ENCODE measurements at places on chromosomes 7 and 10.

- DNase-seq: no peak
These were observed 193.7 kb downstream of the PTPN20 start for GRCh38 chr10:47104786-47105385.

- DNase-seq: peak; percentile 27
These were observed 20.9 kb downstream of the CD36 start for GRCh38 chr7:80659120-80660055.

- no peak for DNase-seq
These were observed 20.8 kb downstream of the VWA2 start for GRCh38 chr10:114259824-114260223.

- no peak for DNase-seq
These were observed 268.9 kb upstream of the SEMA3C start for GRCh38 chr7:81187753-81188152.

DNA sequence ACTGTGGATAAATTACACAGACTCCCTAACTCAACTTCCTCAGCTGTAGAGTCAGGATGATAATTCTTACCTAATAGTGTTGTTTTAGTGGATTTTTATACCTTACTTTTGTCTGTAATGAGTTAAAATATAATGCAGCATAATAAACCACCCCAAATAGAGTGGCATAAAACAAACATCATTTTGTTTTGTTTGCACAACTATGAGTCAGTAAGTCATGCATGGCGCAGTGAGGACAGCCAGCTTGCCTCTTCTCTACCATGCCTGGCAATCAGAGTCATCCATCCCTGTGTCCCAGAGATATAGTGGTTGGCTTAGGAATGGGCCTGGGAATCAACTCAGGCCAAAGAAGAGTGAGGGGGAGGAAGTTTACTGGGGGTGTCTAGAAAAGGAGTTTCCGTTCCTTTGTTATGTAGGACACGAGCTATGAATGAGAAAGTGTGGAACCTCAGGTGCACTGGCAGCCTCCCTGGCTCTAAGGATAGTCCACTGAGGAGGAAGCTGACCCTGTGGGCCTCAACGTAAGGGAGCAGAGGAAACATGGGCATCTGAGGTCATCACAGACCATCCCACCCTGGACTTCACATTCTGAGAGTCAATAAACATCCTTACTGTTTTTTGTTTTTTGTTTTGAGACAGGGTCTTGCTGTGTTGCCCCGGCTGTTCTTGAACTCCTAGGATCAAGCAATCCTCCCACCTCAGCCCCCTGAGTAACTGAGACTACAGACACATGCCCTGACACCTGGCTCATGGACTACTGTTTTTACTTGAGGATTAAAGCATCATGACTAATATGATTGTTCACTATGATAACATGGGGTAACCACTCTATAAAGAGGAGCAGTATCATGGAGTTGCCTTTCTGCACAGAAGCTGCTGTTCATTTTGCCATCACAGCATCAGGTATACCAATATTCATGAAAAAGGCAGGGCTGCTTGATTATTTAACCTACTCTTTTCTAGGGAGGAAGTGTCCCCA is 21.0 kb upstream of the GRB10 start:
- no peak for DNase-seq

GRCh38 chr7:74032191-74032490 is 4.2 kb downstream of the ELN start:
- DNase-seq: no peak

- DNase-seq: no peak
These were observed 74.1 kb downstream of the VIPR2 start for GRCh38 chr7:159070431-159071148.

GRCh38 chr10:70886921-70887665 is 1.3 kb downstream of the PCBD1 start:
- no peak for DNase-seq

GRCh38 chr7:26699766-26700165 is 164.6 kb downstream of the SKAP2 start:
- no peak for DNase-seq

DNA sequence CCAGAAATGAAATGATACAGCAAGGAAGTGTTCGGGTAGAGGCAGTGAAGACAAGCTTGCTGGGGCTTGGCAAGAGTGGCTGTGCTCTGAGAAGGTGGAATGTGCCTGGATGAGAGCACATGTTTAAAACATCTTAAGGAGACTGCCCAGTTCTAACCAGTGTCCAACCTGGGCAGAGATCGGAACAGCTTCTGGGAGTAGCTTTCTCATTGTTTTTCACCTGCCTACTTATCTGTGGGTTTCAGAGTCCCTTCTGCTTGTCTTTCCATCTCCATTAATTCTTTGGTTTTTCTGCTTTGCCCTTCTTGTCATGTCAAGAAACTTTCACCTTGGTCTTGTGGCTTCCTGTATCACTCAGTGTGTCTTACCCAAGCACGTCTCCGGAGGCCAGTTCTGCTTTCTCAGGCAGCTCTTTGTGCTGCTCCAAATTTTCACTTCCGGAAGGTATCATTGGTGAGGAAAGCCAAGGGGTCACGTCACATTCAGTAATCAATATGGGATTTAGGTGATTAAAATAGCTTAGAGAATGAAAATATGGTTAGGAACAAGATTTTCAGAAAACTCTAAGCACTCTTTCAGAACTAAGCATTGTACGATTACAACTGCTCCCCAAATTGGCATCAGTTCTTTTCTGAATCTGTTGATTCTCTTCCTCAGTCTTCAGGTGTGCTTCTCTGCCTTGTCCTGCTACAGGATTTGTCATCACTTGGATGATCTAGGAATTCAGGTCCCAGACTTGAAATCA is 5.5 kb upstream of the LAMB4 start:
- DNase-seq: no peak

GRCh38 chr10:25555865-25556264 is 378.2 kb upstream of the MYO3A start:
- DNase-seq: no peak

- no peak for DNase-seq
These were observed 4.9 kb upstream of the ZMIZ1 start for GRCh38 chr10:79063661-79064492.

GRCh38 chr10:85831422-85831821 is 535.2 kb downstream of the GRID1 start:
- no peak for DNase-seq

DNA sequence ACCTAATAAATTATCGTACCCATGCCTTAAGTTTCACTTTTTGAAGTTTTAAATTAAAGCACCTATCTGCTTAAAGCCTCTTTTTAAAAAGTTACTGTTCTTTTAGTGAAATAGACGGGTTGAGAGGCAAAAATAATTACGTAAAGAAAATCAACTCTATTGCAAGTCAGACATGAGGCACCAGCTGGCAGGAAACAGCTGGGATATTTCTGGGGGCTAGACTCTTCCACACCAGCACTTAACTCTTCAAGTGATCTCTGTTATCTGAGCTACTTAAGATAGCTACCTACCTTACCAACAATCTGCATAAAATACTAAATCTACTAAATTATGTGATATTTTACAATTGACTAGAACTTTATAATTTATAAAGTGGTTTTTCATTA is 35.8 kb downstream of the GBF1 start:
- DNase-seq: no peak

- DNase-seq: no peak
These were observed 99.9 kb upstream of the FAM204A start for GRCh38 chr10:118442032-118442431.

GRCh38 chr7:158649279-158649678 is 55.3 kb downstream of the NCAPG2 start:
- DNase-seq: no peak

DNA sequence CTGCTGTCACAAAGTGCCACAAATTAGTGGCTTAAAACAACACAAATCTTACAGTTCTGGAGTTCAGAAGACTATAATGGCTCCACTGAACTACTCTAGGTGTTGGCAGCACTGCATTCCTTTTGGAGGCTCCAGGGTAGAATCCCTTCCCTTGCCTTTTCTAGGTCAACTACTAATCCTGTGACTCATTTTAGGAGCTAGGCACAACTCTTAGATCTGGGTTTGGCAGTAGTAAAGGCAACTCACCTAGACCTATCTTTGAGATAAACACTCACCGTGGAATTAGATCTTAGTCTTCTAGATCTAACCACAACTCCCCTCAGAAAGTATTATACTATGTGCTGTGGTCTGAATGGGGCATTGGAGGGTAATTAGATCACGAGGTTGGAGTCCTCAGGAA is 60.4 kb downstream of the ANKIB1 start:
- no peak for DNase-seq

GRCh38 chr7:13822678-13823077 is 166.8 kb downstream of the ETV1 start:
- DNase-seq: no peak

DNA sequence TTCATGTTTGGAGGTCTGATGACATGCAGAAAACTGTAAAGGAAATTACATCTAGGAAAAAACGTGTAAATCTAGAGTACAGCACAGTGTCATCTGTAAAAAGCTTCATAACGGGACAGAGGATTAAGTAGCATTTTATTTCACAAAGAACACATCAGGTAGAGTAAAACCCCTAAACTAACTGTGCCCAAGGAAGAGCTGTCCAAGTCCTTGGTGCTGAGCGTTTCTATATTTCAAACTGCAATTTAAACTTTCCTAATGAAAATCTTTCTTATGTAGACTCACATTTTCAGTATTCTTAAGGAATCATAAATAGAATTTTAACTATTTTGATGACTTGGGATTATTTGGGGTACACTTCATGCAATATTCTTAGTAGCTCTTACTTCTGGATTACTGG is 646.2 kb downstream of the IPMK start:
- DNase-seq: no peak

- DNase-seq: no peak
These were observed 6.1 kb upstream of the PDK4 start for GRCh38 chr7:95602421-95602820.

DNA sequence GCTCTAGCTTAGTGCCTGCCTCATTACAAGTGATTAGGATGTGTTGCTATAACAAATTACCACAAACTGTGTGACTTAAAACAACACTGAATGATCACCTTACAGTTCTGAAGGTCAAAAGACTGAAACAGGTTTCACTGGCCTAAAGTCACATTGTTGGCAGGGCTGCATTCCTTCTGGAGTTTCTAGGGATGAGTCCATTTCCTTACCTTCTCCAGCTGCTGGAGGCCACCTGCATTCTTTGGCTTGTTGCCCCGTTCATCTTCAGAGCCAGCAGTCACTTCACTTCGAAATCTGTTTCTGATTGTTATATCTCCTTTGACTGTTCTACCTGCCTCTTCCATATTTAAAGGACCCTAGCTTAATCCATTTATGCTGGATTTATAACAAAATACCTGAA is 69.4 kb upstream of the MTPN start:
- no peak for DNase-seq

DNA sequence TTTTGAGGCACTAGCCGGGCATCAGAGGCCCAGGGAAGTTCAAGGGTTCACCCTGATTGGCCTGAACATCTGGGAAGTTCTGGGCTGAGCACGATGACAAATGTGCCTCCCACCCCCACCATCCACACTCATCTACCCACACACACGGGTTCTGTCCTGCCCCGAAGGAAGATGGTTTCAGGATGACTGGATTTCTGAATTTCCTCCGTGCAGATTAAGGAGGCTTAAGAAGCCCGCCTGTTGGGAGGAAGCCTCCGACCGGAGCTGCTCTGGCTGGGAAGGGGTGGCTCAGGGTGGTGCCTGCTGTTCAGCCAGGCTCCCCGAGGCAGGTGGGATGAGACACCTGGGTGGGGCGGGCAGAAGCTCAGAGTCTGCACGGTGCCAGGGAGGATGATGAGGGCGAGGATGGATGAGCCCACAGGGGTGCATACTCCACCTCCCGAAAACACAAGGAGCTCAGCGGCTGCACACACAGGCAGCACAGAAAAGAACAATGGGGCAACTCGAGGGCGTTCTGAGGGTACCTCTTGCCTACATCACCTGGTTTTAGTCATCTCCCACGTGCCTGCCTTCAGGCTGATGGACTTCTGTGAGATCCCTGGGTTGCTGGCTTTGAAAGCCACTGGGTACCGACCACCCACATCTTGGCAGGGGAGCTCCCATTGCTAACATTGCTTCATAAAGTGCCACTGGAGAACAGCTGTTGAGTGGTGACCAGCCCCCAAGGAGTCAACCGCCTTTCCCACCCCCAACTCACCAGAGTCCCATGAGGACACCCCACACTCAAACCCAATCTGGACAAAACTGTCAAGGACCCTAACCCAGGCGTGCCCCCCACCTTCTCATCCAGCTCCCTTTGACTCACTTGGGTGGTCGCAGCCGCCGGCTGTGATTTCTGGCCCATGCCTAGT is 41.2 kb downstream of the CALML3 start:
- DNase-seq: no peak

- no peak for DNase-seq
These were observed 108.8 kb downstream of the ADCY1 start for GRCh38 chr7:45682836-45683555.

- DNase-seq: no peak
These were observed 8.3 kb upstream of the LRRC4 start for GRCh38 chr7:128039544-128039953.

DNA sequence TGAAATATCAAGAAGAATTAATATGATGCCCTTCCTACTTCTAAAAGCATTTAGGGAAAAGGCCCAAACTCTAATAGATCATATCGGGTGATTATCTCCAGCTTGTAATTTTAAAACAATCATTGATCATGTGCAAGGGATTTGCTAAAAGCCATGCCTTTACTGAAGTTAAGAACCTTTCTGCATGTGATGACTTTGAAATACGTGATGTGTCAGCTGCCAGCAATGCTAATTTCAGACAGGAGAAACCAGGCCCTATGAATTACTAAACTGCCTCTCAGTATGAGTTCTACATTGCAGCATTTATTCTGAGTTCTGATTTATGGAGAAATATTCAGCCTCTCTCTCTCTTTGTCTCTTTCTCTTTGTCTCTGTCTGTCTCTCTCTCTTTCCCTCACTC is 203.6 kb upstream of the AKR1E2 start:
- DNase-seq: no peak

- no peak for DNase-seq
These were observed 213.9 kb downstream of the FRMD4A start for GRCh38 chr10:14116837-14117236.

GRCh38 chr10:48509974-48510692 is 94.7 kb downstream of the ARHGAP22 start:
- DNase-seq: no peak

All from COR-L47 (cell line).